AG10803 (cell line): ENCODE measurements at places on chromosomes 5 and 9.
A peak's percentile ranks its signal among the peaks of the same experiment; 100 is the strongest.

- no peak for DNase-seq
These were observed 974.2 kb upstream of the C9orf72 start for GRCh38 chr9:28547527-28547926.

- DNase-seq: no peak
These were observed 7.2 kb downstream of the ENTPD8 start for GRCh38 chr9:137433916-137434431.

- peak; percentile 54 for DNase-seq
These were observed 118.7 kb upstream of the CD180 start for GRCh38 chr5:67315082-67315989.

DNA sequence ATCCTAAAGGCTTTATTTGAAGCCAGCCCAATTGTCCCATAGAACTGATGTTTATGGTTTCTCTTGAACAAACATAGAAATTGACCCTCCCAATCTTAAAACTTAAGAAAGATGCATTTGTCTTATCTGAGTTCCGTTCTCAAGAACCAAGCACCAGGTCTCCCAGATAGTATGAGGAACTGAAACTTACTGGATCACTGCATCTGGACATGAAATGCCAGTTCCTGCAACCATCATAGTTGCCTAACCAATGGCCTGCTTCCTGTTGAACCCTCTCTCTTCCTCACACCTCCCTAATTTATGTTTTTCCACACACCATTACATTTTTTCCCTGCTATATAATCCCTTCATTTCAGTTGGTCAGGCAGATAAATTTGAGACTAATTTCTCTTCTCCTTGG lies 478.9 kb downstream of the HTR1A start:
- no peak for DNase-seq

DNA sequence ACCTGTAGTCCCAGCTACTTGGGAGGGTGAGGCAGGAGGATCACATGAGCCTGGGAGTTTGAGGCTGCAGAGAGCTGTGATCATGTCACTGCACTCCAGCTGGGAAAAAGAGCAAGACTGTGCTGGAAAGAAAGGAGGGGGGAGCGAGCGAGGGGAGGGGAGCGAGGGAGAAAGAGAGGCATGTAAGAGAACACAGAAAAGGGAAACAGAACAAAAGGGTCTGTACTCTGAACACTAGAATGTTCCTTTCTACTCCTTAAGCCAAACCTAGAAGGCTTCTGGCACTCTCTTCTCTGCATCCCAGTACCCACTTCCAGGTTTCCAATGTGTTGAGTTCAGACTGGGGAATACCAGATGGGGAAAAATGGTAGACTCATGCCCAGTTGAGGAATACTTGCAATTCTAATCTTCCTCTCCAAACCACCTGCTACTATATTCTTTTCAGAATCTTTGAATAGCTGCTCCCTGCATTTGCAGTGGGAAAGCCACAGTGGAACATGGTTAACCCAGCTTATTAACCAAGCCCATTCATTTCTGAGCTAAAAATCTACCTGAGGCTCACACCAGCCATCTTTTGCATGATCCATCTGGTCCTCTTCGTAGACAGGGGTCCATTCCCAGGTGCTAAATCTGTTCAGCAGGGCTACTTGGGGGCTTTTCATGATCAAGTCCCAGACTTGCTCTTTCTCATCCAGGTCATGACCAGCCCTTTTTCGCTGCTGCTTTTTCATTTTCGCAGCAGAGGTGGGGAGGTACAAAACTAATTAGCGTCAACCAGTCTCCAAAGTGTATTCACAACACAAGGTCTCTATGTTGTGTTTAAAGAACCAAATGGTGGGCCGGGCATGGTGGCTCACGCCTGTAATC lies 34.9 kb downstream of the SEMA4D start:
- DNase-seq: no peak

- no peak for DNase-seq
These were observed 89.4 kb upstream of the SLC12A2 start for GRCh38 chr5:127994087-127994660.

DNA sequence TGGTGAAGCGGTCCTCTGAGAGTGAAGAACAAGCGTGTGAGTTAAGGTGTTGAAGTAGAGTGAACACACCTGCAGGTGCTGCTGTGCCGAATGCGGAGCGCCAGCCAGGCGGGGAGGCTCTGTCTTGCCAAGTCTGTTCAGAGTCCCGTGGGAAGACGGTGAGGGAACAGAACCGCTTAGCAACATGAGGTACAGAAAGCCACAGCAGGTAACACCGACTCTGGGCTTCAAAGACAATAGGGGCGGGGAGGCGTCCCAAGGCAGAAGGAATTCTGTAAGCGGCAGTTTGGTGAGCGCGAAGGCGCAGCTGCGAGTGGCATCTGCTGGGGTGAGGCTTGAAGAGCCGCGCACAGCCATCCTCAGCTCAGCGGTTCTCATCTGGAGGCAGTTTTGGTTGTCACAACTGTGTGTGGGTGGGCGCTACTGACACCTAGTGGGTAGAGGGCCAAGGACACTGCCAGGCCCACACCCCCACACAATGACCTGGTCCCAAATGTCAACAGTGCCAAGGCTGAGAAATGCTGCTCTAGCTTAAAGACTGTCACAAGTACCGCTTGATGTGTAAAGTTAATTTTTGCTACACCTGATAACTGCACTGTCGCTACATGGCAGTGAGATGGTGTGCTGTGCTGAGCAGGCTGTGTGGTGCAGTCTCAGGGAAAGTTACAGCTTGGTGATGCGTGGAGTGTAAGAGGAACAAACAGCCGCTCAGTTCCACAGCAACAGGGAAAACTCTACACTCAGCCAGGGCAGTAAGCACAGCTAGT lies 67.4 kb upstream of the TBC1D9B start:
- DNase-seq: peak; percentile 6

- DNase-seq: no peak
These were observed at the start of gene MCTP1 for GRCh38 chr5:95284572-95285408. Gene MCTP1, minus strand, starts transcription at chr5:95285094.

GRCh38 chr9:129441852-129442251 lies 179.0 kb downstream of the C9orf50 start:
- no peak for DNase-seq

DNA sequence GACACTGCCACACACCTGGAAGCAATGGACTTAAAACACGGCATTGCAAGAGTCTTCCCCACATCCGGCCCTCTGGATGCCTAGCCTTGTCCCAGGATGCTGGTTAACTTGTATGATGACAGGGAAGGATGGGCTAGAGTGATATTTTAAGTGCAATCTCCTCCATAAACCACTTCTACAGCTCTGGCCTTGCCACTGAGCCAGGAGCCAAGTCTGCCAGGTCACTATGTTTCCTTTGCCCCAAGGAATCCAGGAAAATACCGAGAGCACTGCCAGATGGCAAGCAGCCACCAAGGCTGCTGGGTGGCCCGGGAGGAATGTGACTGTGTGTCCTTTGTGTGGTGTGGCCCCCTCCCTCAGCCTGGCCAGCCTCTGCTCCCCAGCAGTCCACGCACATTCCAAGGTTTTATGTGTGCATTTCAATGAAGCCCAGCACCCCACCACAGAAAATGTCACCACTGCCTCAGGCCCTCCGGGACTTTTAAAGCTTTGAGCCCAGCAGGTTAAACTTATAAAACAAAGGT lies 106.0 kb downstream of the FRMD3 start:
- peak; percentile 87 for DNase-seq

DNA sequence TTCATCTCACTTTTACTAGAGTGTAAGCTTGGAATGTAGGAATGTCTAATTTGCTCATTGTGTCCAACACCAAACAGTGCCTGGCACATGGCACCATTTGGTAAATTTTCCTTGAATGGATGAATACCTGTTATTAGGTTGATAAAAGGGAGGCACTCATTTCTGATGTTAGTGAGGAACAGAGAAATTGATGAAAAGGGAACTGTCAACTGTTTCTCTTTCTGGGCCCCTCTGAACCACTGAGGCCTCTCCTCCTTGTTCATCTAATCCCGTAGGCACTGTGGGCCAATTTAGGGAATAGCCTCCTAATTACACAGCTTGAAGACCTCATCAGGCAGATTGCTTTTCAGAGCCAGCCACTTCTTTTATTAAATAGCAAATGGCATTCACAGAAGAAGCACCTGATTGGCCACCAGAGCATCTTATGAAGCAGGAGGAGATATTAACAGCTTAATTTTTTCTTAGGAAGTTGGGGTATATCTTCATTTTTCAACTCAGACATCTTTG lies 22.6 kb downstream of the MRRF start:
- DNase-seq: no peak
